Right atrium auricular region (tissue), 2 donors: ENCODE measurements at places on chromosomes 12 and 14. TPM values are rescaled to one million over a fixed set of nuclear protein-coding genes. Genes with fewer than 3 reads are reported as not detected.

DNA sequence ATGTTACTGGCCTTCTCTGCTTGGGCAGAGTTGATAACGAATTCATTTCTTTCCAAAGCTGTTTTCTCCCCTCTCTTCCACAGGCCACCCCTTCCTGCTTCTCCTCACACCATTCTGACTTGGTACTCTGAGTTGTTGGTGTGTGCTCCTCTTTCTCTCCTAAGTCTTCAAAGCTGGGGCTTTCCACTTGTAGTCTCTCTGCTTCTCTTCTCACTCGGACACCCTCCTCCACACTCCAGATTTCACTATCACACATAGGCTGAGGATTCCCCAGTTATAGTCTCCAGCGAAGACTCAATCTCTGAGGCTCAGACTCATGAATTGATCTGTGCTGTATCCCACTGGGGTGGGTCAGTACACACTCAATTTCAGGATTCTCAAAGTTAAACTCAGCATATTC, 201.0 kb downstream of the SSPN start:
- no peak for DNase-seq

GRCh38 chr14:99755068-99755405, 38.2 kb upstream of the EML1 start:
- no peak for DNase-seq

- no peak for DNase-seq
Measured at GRCh38 chr14:102802834-102803523, 25.7 kb downstream of the TRAF3 start.

ZBTB42 gene
- total RNA-seq = 8.5 TPM

DTX1 gene
- total RNA-seq = 1.2 TPM

DNA sequence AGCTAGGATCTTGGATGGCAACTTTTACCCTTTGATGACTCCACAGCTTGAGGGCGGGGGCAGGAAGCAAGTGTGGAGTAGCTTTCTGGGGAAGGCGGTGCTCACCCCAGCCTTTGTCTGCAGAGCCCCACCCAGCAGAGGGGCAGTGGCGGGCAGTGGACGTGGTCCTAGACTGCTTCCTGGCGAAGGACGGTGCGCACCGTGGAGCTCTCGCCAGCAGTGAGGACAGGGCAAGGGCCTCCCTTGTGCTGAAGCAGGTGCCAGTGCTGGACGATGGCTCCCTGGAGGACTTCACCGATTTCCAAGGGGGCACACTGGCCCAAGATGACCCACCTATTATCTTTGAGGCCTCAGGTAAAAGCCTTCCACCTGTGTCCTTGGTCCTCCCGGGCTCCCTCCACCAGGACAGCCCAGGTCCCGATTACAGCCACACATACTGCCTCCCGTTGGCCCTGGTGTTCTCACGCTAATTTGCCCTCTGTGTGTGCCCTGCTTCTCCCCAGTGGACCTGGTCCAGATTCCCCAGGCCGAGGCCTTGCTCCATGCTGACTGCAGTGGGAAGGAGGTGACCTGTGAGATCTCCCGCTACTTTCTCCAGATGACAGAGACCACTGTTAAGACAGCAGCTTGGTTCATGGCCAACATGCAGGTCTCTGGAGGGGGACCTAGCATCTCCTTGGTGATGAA, 1.2 kb downstream of the TAPBPL start:
- no peak for DNase-seq

GRCh38 chr12:39846971-39847650, 227.5 kb upstream of the ABCD2 start:
- no peak for DNase-seq
